ENCODE measurements at places on chromosomes 4 and X.

DNA sequence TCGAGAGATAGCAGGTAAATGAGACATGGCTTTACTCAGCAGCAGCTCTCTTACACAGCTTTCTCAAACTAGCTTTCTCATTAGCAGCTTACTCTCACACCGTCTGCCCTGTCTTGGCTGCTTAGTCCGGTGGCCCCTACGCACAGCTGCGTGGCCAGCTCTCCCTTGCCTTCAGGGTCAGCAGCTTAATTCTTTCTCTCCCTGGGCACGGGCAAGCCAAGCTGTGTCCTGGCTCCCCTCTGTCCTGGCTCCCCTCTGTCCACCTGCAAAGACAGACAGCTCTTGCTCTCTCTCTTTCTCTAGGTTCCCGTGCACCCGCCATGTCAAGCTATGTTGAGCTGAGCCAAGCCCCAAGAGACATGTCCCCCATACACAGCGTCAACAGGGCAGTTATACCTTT lies 39.4 kb downstream of the ZNF185 start:
- no peak for DNase-seq

DNA sequence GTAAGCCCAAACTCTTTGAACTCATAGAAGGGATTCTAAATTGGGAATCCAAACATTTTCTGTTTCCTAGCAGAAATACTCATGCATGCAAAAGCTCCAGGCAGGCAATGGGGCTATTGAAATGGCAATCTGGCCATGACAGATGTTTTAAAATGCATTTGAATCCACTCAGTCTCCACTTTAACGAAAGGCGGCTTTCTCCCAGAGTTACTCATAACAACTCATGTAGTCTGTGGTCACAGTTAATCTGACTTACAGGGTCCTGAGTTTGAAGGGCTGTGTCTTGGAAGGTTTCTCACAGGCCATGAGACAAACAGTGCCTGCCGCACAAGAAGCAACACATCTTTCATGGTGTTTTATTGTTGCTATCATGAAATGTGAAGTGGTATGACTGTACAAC lies 185.7 kb downstream of the AMELX start:
- no peak for DNase-seq

GRCh38 chrX:7269991-7270390 lies 122.0 kb upstream of the PUDP start:
- DNase-seq = no peak

- no peak for DNase-seq
Measured at GRCh38 chrX:124325732-124326131, 6.7 kb upstream of the TEX13D start.

DNA sequence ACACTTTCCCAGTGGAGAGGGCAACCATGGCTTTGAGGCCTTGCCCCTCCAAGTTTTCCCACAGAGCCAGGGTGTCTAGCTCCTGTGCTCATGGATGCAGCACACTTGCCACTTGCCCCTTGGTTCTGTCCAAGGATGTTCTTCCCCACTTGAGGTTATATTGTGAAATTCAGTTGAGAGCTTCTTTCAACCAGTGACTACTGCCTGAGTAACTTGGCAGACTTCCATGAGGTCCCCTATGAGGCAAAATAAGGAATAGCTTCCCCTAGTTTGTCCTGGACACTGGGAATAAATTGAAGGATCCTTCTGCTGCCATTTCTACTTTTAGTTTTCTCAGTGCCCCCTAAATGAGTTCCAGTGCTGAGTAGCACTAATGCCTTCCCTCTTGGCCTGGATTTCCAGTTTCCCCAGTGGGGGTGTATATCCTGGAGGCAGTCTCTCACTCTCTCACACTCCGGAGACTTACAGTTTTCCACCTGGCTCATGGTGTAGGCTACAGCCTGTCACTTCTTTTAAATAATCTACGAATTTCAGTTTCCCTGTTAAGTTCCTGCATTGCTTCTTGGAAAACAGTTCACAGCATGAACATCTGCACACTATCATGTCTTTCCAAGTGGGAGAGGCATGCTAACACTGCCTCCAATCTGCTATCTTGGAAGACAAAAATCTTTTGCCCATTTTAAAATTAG lies 36.4 kb upstream of the ADH4 start:
- no peak for DNase-seq

GRCh38 chr4:77434299-77435092 lies 171.1 kb upstream of the CXCL13 start:
- no peak for DNase-seq
